ENCODE measurements at places on chromosomes 7 and 10. TPM values are rescaled to one million over a fixed set of nuclear protein-coding genes. Genes with fewer than 3 reads are reported as not detected.

IDI2 gene
- not detected for total RNA-seq

EBF3 gene
- 4.6 TPM for total RNA-seq

WNT16 gene
- 0.16 TPM for total RNA-seq

- ATAC-seq = no peak
These were observed 99.6 kb downstream of the CHST15 start for GRCh38 chr10:123993534-123994416.

- no peak for ATAC-seq
These were observed 128.5 kb upstream of the STEAP1 start for GRCh38 chr7:90025771-90026170.

GRCh38 chr10:14691359-14691758, 83.3 kb downstream of the FAM107B start:
- no peak for ATAC-seq

- ATAC-seq = no peak
These were observed 6.5 kb downstream of the WDR91 start for GRCh38 chr7:135204876-135205275.

GRCh38 chr10:131134001-131134576, 177.4 kb downstream of the TCERG1L start:
- no peak for ATAC-seq

DNA sequence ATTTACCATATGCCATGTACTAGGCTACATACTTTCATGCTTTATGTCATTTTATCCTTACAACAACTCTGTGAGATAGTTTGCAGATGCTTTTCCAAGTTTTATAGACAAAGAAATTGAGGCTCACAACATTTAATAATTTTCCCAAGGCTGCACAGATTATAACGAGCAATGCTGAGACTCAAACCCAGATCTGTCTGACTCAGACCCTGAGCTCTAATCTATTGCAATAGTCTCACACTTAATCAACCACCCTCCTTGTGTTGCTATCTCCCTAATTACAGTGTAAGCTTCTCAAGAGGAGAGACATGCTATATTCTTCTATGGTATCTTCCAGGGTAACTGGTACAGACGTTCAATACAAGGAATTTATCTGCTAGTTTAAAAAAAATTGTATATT, 247.6 kb downstream of the WDR11 start:
- no peak for ATAC-seq

DNA sequence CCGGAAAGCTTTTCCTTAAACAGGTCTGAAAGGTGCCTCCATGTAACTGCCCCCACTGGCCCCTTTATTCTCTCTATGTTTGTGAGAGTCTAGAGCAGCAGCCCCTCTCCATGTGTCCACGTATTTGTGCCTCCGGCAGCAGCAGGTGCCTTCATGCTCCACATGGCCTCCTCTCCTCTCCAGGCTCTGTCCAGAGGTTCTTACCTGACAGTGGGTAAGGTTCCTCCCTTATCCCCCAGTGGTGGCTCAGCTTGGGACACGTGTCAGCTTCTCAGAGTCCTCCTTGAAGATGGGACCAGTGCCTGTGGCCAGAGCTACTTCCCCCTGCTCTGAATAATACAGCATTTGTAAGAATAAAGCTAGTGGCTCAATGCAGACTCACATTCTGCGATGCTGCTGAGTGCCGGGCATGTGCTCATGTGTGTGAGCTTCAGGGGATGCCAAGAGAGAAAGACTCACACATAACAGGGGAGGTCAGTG, 7.9 kb downstream of the CALML3 start:
- no peak for ATAC-seq

DNA sequence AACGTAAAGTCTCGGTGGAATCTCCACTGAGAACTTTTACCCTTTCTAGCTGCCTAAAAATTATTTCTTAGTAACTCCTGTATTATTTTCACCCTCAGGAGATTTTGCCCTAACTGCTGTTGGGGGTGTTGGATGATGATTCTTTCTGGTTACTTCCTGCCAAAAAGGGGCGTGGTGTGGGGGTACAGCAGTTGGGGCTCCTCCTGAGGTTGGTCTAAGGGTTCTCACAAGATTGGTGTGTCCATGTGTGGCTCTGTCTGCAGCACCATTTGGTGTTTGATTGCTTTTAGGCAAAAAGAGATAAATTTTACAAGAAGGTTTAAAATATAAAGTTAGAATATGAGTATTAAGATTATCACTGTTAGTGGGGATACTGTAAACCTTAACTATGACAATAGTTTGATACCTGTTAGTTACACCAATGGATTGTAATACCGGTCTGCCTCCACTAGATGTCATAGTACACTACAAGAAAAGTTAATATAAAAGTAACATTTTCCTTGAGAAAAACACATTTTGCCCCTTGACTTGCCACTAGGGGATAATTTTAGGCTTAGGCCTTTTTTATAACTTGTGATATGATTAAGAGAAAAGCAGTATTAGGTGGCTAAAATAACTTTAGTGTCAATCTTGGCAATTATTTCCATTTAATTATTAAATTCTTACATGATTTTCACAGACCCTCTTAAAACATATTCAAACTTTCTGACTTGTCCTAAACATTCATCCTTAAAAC, 928.7 kb downstream of the IPMK start:
- ATAC-seq = no peak
